H1 (cell line): ENCODE measurements at places on chromosomes 5 and 9. TPM values are rescaled to one million over a fixed set of nuclear protein-coding genes. Genes with fewer than 3 reads are reported as not detected.

DNA sequence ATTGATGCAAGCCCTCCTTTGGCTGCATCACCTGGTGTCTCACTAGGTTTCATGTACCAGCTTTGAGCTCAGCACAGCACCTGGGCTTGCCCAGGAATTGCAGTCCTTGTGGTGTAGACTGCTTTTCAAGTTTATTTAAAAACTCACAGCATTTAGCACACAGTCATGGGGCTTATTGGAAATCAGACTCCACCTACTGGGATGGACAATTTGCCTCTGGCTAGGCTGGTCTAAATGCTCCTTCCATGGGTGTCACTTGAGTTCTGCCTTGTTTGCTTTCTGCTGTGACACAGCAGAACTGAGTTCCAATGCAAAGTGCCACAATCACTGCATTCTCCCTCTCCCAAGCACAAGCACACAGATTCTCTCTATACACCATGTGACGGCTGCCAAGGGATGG lies 453.3 kb downstream of the GABRG2 start:
- DNase-seq: no peak

GRCh38 chr5:77725616-77726015 lies 50.5 kb downstream of the TBCA start:
- no peak for DNase-seq

Gene IL17B
- total RNA-seq: not detected in 2 replicates

DNA sequence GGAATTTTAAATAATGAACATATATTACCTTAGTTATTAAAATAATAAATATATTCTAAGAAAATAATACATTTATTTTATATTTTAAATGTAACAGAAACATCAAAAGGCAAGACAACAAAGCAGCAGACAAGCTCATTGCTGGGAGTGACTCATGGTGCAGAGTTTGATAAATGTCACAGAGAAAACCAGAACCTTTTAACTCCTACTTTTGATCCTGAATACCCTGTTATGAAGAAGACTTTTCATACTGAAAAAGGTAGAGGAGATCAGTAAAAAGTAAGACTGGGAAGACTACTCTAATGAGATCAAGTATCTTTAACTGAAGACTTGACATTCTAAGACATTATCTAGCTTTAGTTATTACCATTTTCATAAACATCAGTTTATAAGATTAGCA lies 99.0 kb upstream of the GNA14 start:
- no peak for DNase-seq

- DNase-seq: no peak
Observed at GRCh38 chr5:54738118-54738972, 220.8 kb downstream of the SNX18 start.

DNA sequence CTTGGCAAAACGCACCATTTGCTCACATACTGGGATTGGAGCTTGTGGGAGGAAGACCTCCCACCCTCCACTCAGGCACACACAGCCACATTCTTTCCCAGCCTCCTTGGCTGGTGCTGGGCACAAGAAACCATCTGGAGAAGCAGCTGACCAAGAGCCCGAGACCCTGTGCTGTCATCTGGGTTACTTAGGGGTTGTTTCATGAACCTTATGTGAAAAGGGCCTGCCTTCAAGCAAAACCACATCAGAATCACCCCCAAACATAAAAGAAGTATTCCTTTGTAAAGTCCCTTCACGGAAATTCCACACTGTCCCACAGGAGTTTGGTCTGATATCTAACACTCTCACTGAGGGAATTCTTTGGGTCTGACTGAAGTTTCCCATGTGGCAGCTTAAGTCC lies 172.1 kb downstream of the NR3C1 start:
- DNase-seq: no peak

- no peak for DNase-seq
Observed at GRCh38 chr5:98721231-98721928, 52.1 kb upstream of the RGMB start.

DNA sequence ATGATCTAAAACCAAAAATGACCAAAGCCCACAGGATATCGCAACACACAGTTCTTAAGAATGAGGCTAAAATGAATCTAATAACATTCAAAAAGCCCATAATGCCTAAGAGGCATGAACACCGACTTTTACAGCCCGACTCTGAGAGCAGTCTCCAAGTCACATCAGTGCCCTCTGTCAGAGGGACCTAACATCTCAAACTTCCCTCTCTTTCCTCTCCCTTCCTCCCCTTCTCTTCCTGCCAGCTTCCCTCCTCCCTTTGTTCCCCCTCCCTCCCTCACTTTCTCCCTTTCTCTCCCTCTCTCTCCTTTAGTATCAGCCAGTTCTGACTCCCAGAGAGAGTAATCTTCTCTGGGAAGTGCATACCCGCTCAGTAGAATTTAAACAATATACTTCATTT lies 154.4 kb downstream of the GLIS3 start:
- DNase-seq: no peak

DNA sequence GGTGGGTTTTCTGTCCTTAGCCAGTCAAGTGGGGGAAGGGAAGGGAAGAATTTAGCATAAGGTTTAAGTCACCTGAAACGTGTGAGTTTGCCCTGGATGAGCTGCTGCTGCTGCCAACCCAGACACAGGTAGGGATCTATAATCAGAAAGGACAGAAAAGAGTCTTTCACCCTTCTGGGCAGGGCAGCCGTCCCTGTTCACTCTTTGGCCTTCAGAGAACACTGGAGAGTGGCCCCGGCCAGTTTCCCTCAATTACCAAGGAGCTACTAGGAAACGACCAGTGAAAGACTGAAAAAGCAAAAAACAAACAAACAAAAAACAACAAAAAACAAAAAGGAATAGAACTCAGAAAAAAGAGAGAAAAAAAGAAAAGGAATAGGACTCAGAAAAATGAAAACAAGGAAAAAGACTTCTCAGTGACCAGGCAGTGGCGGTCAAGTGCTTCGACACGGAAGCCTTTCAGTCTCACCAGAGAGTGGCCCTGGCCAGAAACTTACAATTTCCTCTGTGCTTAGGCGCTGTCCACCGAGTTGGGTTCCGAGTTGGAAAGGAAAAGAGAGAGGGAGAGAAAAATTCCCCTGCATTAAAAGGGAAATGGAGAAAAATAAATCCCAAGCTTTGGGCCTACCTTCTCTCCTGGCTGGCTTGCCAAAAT lies 2.5 kb upstream of the GM2A start:
- no peak for DNase-seq

Gene HMMR
- total RNA-seq: 70.6 and 77.3 TPM in 2 replicates

DNA sequence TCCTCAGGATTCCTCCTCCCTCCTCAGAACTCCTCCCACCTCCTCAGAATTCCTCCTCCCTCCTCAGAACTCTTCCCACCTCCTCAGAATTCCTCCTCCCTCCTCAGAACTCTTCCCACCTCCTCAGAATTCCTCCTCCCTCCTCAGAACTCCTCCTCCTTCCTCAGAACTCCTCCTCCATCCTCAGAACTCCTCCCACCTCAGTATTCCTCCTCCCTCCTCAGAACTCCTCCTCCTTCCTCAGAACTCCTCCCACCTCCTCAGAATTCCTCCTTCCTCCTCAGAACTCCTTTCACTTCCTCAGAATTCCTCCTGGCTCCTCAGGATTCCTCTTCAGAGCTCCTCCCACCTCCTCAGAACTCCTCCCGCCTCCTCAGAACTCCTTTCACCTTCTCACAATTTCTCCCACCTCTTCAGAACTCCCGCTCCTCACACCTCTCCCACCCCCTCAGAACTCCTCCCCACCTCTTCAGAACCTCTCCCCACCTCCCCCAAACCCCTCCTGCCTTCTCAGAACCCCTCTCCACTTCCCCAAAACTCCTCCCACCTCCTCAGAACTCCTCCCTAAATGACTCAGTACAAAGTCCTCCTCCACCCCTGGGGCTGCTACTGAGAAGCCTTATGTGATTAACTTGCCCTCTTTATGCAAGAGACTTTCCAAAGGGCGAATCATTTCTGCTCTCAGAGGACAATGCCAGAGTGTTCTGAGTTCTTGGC lies 23.2 kb downstream of the SLC46A2 start:
- no peak for DNase-seq
